ENCODE measurements at places on chromosomes 7 and 10.
A peak's percentile ranks its signal among the peaks of the same experiment; 100 is the strongest.

- no peak for DNase-seq
Observed at GRCh38 chr10:60488111-60488669, 98.5 kb upstream of the ANK3 start.

GRCh38 chr10:59872892-59873463 lies 33.4 kb downstream of the CCDC6 start:
- DNase-seq = no peak

GRCh38 chr7:133452577-133452976 lies 199.7 kb downstream of the EXOC4 start:
- no peak for DNase-seq

DNA sequence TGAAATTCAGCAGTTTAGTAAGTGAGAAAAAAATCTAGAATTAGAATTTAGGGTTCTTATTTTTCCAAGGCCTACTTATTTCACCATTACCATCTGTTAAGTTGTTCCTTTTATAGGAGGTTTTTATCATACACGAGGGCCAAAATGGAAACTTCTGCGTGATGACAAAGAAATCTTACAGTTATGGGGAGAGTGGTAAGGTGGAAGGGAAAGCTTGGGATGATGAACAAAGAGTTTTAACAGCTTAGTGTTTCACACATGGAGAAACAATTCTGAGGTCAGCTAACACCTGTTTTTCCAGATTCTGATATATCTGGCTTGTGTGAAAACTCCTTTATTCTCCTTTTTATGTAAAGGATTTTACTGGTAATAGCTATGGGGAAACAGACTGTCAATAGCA lies 49.8 kb upstream of the SEMA3C start:
- DNase-seq = no peak

- no peak for DNase-seq
Observed at GRCh38 chr7:14233076-14233867, 243.8 kb upstream of the ETV1 start.

GRCh38 chr10:29658984-29659965 lies 24.5 kb upstream of the SVIL start:
- peak; percentile 57 for DNase-seq

DNA sequence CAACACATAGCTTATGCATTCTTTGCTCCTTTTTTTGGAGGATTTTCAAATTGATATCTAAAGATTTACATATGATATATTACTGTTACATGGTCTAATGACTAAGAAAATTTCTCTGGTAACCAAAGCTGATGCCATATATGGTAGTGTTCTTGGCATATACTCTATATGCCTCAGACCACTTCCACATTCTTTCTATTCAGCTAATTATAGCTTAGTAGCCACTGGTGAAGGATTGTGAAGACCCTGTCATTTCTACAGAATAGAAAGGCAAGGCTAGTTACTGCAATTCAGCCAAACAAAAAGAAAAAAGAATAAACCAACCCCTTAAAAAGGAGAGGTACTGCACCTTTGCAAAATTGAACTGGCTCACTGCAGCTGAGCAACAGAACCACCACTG lies 3.7 kb downstream of the PURB start:
- no peak for DNase-seq

DNA sequence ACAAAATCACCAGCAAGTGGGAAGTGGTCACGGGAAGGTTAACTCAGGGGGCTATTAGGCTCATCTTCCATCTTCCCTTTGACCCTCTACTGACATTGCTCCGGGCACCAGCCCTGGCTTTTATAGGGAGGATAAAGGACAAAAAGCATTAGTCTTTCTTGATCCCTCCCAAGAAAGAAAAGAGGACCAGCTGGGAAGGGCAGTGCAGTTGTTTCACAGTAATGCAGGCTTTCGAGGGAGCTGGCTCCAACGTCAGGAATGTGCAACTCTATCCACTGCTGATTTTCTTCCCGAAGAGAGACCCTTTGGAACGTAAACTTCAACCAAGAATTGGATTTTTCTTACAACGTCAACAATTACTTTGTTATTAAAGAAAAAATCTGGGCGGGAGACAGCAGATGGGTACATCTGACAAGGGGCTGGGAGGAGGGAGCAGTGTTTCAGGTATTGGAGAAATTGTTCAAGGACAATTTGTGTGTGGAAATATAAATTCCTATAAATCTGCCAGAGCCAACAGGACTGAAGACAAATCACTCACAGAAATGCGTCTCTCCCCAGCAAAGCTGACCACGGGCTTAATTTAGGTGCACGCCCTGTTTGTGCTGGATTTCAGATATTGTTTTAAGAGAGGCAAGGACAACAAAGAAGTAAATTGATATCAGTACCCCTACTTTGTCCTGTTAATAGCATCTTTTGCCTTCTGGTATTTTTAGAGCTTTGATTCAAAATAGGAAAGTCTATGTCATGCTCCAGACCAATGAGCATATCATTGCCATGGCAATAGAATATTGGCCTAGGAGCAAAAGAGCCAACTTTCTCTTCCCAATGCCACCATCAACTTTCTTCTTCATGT lies 23.4 kb upstream of the ARID5B start:
- DNase-seq = no peak

- no peak for DNase-seq
Observed at GRCh38 chr7:130153211-130153908, 51.8 kb downstream of the TMEM209 start.

GRCh38 chr10:8116474-8116873 lies 62.0 kb downstream of the GATA3 start:
- no peak for DNase-seq

- DNase-seq = no peak
Observed at GRCh38 chr10:76033457-76034196, 602.2 kb downstream of the LRMDA start.

DNA sequence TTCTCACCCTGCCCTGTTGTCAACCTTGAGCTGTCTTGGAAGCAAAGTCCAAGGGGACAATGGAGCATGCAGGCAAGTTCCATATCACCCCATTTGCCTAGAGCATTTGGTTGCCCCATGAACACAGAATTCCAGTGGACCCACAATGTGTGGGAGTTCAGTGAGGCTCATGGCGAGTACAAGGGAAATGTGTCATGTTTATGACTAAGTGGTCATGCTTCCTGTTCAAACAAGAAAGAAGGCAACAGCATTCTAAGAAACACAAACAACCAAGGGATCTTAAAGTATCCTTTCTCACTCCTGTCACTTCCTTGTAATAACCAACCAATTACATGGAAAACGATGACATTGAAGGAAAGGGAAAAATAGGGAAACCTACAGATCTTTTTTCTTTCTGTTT lies 513.0 kb downstream of the INHBA start:
- DNase-seq = no peak

DNA sequence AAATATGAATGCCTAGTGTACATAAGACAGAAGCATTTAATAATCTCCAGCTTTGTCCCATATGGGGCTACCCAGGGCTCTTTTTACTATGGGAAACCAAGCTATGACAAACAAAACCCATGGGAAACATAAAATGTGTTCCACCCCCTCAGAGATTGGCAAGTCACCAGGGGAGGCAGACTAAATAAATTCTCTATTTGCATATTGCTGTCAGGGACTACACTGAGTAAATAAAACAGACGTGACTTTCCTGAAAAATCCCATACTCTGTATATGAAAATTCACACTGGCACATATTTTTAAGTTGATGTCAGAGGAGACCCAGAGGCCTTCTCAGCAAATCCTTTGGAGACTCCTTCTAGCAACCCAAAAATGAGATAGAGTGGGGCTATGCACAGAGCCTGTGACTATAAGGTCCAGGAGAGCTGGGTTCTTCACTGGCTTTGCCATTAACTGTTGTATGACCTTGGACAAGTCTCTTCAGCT lies 44.0 kb upstream of the HPSE2 start:
- DNase-seq = no peak

DNA sequence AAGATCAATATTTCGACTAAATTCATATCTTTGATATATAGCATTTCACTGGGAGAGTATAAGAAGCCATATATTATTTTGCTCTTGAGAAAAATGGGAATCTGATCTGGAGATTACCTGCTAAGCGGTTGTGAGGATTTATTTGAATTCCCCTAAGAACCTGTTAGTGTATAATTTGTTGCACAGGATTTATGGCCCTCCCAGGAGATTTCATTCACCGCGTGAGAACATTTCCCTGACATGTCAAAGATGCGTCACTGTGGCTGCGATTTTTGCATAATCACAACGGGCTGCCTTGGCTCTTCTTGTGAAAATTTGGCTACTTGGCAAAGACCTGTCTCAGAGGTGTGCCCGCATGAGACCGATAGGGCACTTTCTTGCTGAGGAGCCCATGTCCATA lies 184.7 kb upstream of the PFKP start:
- DNase-seq = no peak

- no peak for DNase-seq
Observed at GRCh38 chr10:124653811-124654651, 90.1 kb downstream of the FAM53B start.

- no peak for DNase-seq
Observed at GRCh38 chr7:14999331-14999730, 96.8 kb upstream of the DGKB start.

- DNase-seq = no peak
Observed at GRCh38 chr7:152683297-152683696, 7.4 kb upstream of the XRCC2 start.

DNA sequence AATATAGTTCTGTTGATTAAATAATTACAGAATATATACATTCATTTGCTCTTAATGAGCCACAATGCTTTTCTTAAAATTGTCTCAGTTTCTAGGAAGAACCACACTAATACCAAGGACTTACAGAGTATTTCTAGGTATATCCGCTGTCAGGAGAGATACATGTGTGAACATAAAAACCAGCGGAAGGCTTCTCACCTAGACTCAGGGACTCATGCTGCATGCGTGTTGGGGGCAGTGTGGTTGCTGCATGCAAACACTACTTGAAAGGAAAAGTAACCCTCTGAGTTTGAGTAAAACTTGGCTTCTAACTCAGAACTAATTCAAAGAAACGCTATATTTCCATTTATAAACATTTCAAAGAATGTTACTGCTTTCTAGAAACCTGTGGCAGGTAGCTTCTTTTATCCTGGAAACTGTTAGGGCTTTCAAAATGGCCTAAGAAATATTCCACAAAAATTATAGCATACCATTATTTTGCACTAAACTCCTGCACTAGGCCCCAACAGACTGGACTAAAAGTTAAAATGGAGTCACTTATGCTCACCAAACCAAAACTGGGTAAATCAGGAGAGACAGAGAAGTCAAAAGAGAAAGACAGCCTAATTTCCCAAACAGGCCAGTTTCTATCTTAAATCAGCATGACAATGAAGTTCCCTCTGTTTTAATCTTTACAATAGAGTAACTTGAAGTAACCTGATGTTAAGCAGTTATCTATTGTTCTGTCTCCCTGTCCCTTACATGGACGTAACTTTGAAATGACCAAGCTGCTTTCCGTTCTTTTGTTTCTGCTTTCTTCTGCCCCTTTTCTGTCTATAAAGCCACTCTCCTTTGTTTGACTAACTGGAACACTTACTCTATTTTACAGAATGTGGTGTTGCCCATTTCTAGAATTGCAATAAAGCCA lies 95.2 kb upstream of the FAM133B start:
- DNase-seq = peak; percentile 41

- DNase-seq = no peak
Observed at GRCh38 chr7:52482076-52482475, 553.4 kb upstream of the POM121L12 start.

- DNase-seq = no peak
Observed at GRCh38 chr7:134662166-134662870, 15.7 kb downstream of the BPGM start.

DNA sequence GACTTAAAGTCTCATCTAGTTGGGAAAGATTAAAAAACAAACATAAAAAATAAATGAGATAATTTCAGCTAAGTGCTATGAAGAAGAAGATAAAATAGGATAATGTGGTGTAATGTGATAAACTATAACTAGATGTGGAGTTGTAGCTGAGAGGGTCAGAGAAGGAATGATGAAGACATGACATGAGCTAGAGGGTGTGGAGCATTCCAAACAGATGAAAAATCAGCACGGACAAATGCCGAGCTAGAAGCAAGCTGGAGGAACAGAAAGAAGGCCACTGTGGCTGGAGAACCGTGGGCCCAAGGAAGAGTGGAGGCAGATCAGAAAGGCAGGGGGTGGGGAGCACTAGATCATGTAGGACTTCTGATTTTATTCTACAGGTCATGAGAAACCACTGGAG lies 70.6 kb downstream of the CDK6 start:
- DNase-seq = no peak

DNA sequence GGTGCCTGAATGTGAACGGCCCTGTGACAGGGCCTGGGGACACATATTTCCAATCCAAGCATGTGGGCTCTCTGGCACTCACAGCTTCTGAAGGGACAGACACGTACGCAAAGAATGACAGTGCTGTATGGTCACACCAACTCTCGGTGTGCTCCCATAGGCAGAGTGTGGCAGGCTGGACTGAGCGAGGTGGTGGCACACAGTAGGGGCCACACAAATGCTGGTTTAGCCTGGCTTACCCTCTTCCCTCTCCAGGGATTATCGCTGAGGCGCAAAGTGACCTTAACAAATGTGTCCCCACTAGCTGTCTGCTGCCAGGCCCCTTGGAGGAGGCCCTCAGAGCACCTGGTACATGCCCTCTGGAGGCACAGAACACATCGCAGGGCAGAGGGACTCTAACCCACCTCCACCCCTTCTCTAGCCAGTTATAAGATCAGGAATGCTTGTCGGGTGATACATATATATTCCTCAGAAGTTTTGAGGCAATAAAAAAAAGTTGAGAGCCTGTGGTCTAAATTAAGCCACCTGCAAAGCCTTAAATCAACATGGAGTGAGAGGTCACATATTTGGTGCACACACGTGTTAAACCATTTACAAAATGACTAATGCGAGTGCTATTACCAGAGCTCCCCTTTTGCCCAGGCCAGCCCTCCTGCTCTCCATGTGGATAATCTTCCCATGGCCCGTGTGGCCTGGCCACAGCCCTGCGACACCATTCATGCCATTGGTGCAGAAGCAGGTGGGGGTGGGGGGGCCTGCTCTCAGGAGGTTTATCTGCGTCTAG lies 262.8 kb upstream of the GRB10 start:
- no peak for DNase-seq

DNA sequence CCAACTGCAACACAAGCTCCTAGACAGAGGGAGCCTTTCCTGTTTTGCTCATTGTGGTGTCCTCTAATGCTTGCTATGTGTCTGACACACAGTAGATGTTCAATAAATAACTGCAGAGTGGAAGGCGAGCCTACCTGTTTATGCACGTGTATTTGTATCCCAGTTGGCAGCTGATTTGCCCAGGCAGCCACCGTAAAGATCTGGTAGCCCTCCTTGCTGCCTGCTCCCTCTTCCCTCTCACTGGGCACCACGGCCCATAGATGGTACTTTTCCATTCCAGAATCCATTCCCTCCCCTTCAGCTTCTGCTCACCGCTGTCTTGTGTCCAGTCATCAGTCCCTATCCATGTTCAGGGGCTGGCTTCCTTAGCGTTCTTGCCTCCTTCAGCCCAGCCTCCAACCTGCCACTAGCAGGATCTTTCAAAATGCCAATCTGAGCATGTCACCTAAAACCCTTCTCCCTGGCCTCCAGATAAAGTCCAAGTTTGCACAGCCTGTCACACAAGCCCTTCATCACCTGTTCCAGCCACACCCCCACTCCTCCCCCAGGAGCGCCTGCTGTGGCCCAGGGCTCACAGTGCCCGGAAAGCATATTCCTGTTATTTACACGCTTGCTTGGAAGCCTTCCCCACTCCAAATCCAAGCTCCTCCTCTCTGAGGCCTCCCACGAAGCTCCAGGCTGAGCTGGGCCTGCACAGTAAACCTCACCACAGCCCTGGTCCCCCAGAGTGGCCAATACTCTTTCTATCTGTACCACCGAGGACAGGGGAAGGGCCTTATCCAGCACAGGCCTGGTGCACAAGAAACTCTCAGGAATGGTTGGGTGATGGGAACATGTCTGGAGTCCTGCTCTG lies 21.0 kb downstream of the ZCCHC24 start:
- DNase-seq = no peak

- no peak for DNase-seq
Observed at GRCh38 chr7:36961097-36961496, 236.8 kb upstream of the AOAH start.

GRCh38 chr7:8249121-8249520 lies 12.8 kb downstream of the ICA1 start:
- DNase-seq = no peak
